ENCODE measurements at places on chromosomes 13 and 19. TPM values are rescaled to one million over a fixed set of nuclear protein-coding genes. Genes with fewer than 3 reads are reported as not detected.
A peak's percentile ranks its signal among the peaks of the same experiment; 100 is the strongest.

DNA sequence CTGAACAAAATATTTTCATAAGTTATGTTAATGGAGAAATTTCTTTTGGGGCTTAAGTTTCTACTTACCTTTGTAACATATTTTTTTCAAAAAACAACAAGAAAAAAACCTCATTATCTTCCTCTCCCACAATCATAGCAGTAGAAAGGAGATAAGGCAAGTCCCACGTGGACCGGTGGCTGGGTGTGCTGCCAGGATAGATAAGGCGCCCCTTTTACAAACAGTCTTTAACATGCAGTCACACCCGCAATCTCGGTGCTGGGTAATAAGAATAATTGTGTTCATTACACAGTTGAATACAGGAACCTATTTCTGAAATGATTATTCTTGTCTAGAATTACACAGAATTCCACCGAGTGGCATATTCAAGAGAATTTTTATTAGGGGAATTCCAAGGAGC, 1202.3 kb downstream of the UQCRFS1 start:
- no peak for DNase-seq
- H3K27ac ChIP-seq, result no peak overlapping the region
- H3K4me1 ChIP-seq, result no peaks in the 10 kb centered on the region
- no peaks in the 10 kb centered on the region for H3K27me3 ChIP-seq
- no peaks in the 10 kb centered on the region for H3K36me3 ChIP-seq

DNA sequence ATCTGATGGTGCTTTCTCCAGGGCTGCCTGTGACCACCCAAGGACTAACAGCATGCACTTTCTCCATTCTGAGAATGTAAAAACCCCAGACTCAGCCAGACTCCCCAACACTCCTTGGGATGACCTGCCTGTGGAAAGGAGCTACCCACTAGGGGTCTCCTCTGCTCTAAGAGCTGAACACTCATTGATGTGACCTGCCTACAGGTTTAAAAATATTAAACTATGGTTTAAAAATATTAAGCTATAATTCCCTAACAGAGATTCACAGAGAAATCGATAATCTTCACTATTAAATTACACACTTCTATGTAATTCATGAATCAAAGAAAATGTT, 696.2 kb upstream of the SLITRK5 start:
- no peaks in the 10 kb centered on the region for H3K4me1 ChIP-seq
- no peaks in the 10 kb centered on the region for H3K36me3 ChIP-seq

GRCh38 chr13:72384879-72385278, 342.6 kb downstream of the MZT1 start:
- H3K27me3 ChIP-seq, result no peaks in the 10 kb centered on the region
- DNase-seq, result no peak
- no peaks in the 10 kb centered on the region for H3K36me3 ChIP-seq
- no peaks in the 10 kb centered on the region for H3K4me1 ChIP-seq
- no peak overlapping the region for H3K27ac ChIP-seq

- H3K4me3 ChIP-seq, result peak overlapping the region; percentile 32
- H3K27ac ChIP-seq, result peak overlapping the region; percentile 67
- peaks cover 24% of the 10 kb centered on the region for H3K4me1 ChIP-seq
- H3K27me3 ChIP-seq, result no peaks in the 10 kb centered on the region
- no peaks in the 10 kb centered on the region for H3K36me3 ChIP-seq
- DNase-seq, result peak; percentile 73
Observed at GRCh38 chr19:47819858-47820257, 1.9 kb upstream of the CRX start.

DNA sequence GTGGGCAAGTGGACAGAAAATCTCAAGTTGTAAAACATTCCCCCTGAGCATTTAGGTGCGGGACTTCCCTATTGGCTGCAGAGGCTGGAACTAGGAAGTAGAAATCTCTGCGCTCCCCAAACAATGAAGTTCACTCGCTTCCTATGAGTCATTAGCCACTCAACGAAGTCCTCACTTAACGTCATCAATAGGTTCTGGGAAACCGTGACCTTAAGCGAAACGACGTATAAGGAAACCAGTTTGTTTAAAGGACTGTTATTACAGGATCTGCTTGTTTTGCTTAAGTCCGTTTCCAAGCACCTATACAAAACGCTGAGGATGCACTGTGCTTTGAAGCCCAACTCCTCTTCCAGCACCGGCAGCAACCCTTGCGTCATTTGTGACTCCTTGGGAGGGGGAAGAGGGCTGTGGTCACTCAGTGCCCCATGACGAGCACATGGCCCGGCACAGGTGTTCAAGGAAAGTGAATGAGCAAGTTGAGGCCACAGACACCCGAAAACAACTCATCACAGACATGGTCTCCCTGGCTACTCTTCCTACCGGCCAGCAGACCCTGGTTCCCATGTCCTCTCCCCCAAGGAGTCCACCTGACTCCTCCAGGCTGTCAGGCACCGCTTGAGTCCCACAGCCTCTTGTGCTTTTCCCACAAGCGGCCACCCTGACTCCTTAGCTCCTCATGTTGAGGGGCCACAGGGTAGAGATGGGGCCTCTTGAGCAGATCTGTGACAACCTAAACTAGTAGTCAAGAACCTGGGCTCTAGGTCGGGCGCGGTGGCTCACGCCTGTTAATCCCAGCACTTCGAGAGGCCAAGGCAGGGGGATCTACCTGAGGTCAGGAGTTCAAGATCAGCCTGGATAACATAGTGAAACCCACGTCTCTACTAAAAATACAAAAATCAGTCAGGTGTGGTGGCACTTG, 4.8 kb downstream of the RPS16 start:
- DNase-seq, result peak; percentile 51
- H3K36me3 ChIP-seq, result peaks cover 39% of the 10 kb centered on the region
- peak overlapping the region; percentile 3 for H3K27ac ChIP-seq
- H3K4me3 ChIP-seq, result no peak overlapping the region
- peaks cover 7% of the 10 kb centered on the region for H3K4me1 ChIP-seq

DNA sequence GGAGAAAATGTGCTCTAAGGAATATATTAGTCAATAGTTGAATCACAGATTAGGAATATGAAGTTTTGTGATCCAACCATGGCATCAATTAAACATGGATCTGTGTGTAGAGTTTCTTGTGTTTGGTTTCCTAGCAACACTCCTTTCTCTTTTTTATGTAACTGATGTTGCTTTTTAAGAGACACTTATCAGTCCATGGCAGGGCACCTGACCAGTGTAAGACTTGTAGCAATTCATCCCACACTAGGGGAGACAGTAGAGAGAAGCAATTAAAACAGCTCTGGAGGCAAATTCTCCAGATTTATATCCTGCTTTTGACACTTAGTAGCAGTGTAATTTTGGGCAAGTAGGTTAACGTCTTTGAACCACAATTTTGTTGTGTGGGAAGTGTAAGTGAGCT, 1229.0 kb downstream of the PCDH9 start:
- no peak for DNase-seq
- H3K27ac ChIP-seq, result no peak overlapping the region
- no peak overlapping the region for H3K4me3 ChIP-seq
- H3K36me3 ChIP-seq, result no peaks in the 10 kb centered on the region

- DNase-seq, result no peak
- H3K4me1 ChIP-seq, result peaks cover 6% of the 10 kb centered on the region
- no peaks in the 10 kb centered on the region for H3K36me3 ChIP-seq
- H3K27me3 ChIP-seq, result no peaks in the 10 kb centered on the region
- H3K4me3 ChIP-seq, result no peak overlapping the region
Observed at GRCh38 chr13:41971848-41972247, 10.9 kb upstream of the VWA8 start.

GRCh38 chr13:113972451-113973217, 1.2 kb downstream of the C13orf46 start:
- H3K27me3 ChIP-seq, result no peaks in the 10 kb centered on the region
- DNase-seq, result no peak
- no peaks in the 10 kb centered on the region for H3K4me1 ChIP-seq
- H3K36me3 ChIP-seq, result no peaks in the 10 kb centered on the region

DNA sequence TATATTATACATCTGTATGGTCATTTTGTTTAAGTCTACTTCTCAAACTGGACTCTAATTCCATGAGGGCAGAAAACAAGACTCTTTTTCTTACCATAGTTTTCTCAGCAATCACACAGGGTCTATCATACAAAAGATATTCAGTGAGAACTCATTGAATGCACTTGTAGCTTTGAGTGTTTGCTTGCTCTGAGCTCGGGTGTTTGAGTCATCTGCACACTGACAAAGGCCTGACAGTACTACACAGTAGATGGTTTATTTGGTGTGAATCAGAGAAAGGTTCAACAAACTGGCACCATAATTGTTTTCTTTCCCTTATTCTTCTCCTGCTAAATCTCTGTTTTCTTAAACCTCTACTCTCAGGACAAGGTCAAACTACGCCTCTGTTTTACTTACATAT, 586.4 kb downstream of the LMO7 start:
- no peaks in the 10 kb centered on the region for H3K27me3 ChIP-seq
- no peak for DNase-seq
- H3K4me3 ChIP-seq, result no peak overlapping the region

DNA sequence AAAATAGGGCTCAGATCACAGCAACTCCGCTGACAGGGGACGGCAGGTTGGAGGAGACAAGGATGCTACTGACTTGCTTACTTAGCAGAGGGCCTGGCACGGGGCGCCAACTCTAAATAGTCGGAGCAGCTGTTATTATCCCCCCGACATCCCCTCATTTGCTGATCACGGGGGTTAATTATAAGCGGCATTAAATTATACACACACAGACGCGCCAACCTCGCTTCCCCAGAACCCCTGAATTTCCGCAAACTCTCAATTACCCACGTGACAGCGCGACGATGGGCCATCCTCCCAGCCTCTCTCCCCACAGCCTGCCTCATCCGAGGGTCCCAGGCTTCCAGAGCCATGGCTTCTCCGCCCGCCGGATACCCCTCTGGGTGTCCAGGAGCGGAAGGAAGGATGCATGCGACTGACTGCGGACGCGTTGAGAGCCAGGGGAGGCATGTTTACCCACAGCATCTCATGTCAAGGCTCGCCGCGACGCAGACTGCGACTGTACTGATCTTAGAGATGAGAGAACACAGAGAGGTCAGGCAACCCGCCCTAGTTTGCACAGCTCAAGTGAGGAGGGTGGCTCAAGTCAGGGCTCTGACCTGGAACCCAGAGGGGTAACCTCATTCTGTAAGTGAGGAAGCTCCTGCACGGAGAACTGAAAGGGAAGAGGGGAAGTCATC, 5.7 kb downstream of the PTPRS start:
- H3K4me1 ChIP-seq, result no peaks in the 10 kb centered on the region
- no peaks in the 10 kb centered on the region for H3K36me3 ChIP-seq
- DNase-seq, result no peak
- H3K4me3 ChIP-seq, result no peak overlapping the region
- H3K27ac ChIP-seq, result no peak overlapping the region
- H3K27me3 ChIP-seq, result 0 out of 2 replicates have a peak, but pooled peaks cover 4% of the 10 kb centered on the region

LILRA1 gene
- not detected for total RNA-seq

CBY2 gene
- not detected for total RNA-seq

OCEL1 gene
- 5.1 TPM for total RNA-seq

C19orf33 gene
- not detected for total RNA-seq

ICAM4 gene
- 1.7 TPM for total RNA-seq

SIGLEC8 gene
- not detected for total RNA-seq

COX6B2 gene
- total RNA-seq, result 0.45 TPM
